Stimulated activated CD8-positive, alpha-beta memory T cell treated with anti-CD3 and anti-CD28 coated beads, Interleukin-15, amount 100 ng/mL, for 4 hours (primary cell): ENCODE measurements at places on chromosomes 5 and 9.

GRCh38 chr9:33686942-33687341, 108.4 kb upstream of the PRSS3 start:
- no peak for DNase-seq

- no peak for DNase-seq
These were observed 1.6 kb upstream of the DNLZ start for GRCh38 chr9:136364942-136365774.

GRCh38 chr5:115583474-115583873, 18.8 kb downstream of the TICAM2 start:
- DNase-seq, result no peak

- no peak for DNase-seq
These were observed 41.5 kb downstream of the DMRT1 start for GRCh38 chr9:883011-883410.

DNA sequence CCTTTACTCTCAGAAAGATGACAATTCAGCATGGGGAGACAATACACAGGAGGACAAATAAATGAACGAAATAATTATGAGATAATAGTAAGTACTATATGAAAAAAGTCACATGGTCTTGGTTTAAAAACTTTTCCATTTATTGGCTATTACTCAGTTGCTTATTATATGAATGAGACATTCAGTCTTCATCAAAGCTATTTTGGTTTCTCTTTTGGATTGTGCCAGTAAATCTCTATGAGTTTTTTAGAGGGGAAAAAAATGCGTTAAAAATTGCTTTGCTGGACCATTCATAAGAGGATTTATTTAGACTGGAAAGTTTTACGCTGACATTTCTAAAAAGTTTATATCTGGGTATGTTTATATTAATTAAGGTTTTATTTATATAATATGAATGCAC, 137.7 kb downstream of the AOPEP start:
- DNase-seq, result no peak

- DNase-seq, result no peak
These were observed 775.6 kb downstream of the NR2F1-AS1 start for GRCh38 chr5:92805446-92805845.

DNA sequence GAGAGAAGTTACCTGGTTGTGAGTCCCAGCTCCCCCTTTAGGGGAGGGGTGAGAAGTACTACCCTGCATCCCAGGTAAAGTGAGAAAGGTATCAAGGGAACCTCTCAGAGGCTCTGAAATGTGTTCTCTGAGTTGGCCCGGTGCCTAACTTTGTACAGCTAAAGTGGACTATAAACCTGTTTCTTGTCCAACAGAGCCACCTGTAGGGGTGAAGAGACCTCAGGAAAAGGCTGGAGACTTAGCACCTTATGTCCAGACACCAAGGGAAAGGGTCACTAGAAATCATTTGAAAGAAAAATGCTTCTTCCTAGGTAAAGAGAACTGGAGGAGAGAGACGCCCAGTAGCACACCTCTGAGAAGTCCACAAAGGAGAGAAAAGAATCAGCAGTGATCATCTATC, 108.3 kb upstream of the KIF2A start:
- no peak for DNase-seq

- DNase-seq, result no peak
These were observed 78.3 kb downstream of the DCP2 start for GRCh38 chr5:113054899-113055298.

GRCh38 chr5:42522783-42523182, 99.5 kb downstream of the GHR start:
- no peak for DNase-seq

DNA sequence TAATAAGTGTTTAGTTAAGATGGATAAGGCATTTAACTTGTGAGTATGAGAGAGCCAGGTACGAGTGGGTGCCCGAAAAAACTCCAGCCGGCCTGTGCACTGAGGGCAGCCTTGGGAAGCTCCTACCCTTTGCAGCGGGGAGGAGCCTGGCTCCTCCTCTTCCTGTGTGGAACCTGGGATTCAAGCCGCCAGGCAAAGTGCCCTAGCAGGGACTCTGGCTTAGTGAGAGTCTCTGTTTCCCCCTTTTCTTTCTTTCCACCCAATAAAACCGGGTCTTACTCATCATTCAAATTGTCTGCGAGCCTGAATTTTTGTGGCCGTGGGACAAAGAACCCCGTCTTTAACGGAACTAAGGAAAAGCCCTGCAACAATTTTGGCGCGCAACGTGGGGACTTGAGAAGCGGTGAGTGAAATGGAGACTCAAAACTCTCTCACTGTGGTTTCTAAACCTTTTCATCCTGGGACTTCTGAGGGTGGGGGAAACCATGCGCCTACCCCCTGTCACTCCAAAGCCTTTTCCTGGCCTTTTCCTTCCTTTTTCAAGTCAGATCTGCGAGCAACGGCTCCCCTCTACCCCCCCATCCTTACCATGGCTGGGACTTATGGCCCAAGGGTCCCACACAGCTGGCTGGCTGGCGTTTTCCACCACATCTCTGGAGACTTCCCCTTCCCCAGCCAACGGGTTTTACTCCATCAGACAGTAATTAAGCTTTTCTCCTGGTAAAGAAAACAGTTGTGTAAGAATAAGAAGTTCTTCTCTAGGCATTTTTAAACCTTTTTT, 535.7 kb upstream of the ACO1 start:
- DNase-seq, result no peak

DNA sequence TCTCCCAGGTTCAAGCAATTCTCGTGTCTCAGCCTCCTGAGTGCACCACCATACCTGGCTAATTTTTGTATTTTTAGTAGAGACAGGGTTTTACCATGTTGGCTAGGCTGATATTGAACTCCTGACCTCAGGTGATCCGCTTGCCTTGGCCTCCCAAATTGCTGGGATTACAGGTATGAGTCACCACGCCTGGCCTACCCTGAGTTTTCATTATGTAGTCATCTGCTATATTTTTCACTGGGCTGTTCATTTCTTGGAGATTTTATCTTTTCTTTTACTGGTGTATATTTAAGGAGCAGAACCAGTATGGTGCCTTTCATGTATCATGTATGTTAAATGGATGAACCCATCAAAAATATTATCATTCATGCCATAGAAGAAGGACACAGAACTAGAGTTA, 377.0 kb upstream of the ACTBL2 start:
- no peak for DNase-seq

DNA sequence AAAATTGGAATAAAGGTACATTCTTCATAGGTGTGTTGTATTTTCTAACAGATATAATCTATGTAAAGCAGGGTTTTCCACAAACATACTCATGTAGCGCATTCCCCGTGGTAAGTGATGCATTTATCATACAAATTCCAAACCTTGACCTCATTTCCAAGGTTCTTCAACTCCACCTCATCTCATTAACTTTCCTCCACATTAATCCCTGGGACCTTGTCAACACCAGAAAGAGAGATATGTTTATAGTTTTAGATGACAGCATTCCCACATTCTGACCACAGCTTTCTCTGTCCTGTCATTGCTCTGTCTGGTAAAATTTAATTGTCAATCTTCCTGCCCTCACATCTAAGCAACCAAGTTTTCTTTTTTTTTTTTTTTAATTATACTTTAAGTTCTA, 415.1 kb downstream of the TMEM161B start:
- DNase-seq, result no peak

DNA sequence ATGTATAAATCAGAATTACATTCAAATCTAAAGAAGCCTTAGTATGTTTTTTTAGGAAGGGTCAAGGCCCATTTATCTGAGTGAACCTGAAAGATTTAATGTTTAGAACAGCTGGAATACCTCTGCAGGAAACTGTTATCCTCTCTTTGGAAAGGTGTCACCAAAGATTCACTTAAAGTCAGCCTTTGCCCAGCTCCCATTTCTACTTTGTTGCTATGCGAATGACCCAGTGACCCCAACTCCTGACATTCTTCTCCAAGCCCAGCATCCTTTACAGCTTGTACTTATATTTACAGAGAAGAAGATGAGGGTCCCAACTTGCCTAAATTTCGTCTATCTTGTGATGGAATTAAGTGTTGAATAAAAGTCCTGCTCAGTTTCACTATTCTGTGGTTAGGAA, 1198.6 kb downstream of the CDH12 start:
- DNase-seq, result no peak

DNA sequence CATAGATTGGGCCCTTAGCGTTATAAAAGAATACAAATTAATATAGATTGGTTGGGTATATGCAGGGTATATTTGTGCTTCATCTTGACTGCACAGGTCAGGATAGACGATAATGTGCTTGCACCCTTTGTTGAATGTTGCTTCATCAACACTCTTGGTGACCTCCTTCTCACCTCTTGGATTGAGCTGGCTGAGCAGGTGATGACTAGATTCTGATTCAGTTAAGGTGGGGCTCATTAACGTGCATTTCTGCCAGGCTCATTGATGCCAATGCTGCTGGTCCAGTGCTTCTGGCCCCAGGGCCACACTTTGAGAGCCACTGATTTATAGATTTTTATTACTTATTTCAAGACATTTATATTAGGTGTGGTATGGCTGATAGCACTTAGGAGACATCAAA, 27.7 kb downstream of the PCSK5 start:
- no peak for DNase-seq

DNA sequence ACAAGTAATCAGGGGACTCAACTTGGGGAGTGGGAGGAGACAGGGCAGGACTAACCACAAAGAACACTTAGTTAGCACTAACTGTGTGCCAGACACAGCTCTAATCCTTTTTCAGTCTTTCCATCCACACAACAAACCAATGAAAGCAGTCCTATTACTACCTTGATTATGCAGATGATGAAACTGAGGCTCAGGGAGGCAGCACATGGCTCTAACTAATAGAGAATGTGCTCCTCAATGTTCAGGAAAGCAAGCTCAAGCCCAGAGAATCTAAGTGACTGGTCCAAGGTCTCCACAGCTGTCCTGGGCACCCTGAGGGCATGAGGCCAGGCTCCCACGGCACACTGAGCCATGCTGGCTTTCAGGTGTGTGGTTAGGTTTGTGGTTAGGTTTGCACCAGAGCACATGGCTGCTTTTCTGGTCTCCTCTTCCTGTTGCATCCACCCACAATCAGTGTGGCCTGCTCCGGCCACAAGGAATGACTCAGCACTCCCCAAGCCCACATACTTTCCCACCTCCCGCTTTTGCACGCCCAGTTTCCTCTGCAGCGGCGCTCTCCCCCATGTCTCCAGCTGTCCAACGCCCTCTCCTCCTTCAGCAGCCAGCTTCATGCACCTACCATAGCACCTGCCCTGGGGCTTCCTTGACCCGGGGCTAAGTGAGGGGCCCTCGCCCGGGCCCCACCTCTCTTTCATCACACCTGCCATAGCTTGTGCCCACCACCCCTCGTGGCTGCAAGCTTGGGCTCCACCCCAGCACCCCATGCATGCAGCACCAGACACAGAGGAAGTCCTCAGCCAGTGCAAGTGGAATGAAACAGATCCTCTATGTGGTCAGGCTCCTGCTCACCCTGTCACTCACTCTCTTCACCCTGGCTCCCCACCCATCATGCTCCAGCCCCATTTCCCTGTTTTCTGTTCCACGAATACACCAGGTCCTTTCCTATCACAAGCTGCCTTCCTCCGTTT, 133.1 kb downstream of the GABBR2 start:
- no peak for DNase-seq

GRCh38 chr9:114308361-114308950, 14.4 kb upstream of the ORM1 start:
- DNase-seq, result no peak

DNA sequence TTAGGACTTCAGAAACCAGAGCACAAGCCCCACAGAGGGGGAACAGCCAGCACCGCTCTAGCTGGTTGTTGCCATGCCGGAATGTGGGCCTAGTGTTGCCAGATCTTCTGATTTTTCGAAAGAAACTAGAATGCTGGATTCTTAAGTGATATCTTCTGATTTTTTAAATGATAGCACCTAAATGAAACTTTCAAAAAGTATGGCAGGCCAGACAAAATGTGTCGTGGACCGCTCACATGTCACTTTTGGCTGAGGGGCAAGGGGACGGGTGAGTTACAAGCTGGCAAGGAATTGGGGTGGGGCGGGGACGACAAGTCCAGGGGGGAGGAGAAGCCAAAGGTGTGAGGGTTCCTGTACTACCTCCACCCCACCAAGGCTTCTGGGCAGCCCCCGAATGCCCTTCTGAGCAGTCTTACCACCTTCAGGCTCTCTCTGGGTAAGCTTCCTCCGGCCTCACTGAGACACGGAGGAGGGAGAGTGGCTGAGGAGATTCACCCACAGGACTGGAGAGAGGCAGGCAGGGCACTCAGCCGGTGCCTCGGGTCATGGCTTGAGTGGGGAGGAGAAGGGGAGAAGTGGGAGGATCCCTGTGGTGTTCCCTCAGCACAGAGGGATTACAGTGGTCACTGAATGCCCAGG, 10.3 kb downstream of the B4GALT7 start:
- DNase-seq, result no peak

DNA sequence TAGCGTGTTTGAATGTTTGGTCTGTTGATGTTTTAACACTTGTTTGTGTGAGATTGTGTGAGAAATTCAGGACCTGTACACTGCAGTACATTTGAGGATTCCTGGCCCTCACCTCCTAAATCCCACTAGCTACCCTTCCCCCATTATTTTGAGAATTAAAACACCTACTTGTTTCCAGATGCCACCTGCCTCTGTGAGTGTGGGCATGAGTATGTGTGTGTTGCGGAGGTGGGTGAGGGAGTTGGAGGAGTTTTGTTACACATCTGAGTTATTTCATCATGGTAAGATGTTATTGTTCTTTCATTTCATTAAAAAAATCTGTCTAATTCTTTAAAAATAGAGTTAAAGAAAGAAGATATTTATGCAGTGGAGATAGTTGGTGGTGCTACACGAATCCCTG, 36.3 kb downstream of the HSPA4 start:
- DNase-seq, result no peak

GRCh38 chr9:114930056-114930812, at the start of gene TNFSF8:
TSS of gene TNFSF8 (minus strand) at chr9:114930591. CDS start at chr9:114930303, 288 bp downstream.
- peak; percentile 49 for DNase-seq

DNA sequence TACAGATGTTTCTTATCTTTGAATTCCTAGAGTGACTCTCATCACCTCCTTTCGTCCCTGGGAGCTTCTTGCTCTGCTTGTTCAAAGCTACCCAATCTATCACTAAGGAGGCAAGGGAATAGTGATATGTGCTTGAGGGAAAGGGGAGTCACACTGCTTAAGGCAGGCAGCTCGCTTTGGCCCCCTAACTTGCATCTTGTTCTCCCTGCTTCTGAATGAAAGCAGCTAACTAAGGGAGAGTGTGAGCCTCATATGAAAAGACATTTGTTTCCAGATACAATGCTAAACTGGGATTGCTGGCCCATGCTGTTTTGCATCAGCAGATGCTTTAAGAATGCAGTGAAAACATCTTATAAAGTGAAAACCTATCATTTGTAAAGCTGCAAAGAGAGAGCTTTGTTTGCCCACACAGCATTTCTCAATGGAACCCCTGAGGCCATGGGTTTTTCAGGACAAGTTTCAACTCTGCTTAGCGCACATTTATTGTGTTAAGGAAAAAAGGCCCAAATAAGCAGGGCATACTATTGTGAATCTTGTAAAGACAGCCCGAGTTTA, 367.9 kb upstream of the ADAMTSL1 start:
- no peak for DNase-seq

- DNase-seq, result no peak
These were observed 8.6 kb downstream of the SPINK1 start for GRCh38 chr5:147822686-147823491.

GRCh38 chr5:121853850-121854249, 2.2 kb downstream of the FTMT start:
- DNase-seq, result no peak

- DNase-seq, result no peak
These were observed 347.8 kb downstream of the EFNA5 start for GRCh38 chr5:107322936-107323335.
